Stimulated activated naive CD4-positive, alpha-beta T cell treated with Interleukin-2 at 50 U/mL for 16 hours (primary cell): ENCODE measurements at places on chromosomes 5 and 9.
A peak's percentile ranks its signal among the peaks of the same experiment; 100 is the strongest.

DNA sequence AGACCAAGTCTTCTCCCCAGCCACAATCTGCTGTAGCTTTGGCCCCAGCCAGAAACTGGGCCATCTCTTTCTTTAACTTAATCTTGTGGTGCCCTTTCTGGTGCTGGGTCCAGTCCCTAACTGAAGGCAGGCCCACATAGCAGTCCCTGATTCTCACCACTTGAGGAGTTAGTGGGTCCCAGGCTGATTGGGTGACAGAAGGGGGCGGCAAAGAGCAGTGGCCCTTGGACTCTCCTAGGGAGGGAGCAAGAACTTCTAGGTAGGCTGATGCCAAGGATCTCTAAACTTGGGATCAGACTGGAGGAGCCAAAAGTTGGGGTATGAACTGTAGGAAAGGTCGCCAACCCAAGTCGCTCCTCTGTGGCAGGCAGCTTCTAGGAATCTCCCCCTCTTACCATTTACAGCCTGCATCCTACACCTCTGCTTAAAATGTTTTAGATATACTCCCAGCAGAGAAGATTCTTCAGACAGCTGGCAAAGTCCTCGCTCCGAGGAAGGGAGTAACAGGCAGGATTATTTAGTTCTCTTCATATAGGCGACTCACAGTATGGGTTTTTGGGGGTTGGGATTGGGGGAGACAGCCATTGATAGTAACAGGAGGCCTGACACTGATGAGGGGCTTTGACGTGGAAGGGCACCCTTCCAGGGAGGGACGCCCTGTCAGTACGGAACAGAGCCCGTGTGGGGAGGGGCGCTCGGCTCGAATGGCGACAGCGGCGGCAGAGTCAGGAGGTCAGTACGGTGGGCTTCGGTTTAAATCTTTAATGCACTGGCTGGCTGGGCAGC, 2.0 kb upstream of the CCL27 start:
- peak; percentile 56 for DNase-seq

DNA sequence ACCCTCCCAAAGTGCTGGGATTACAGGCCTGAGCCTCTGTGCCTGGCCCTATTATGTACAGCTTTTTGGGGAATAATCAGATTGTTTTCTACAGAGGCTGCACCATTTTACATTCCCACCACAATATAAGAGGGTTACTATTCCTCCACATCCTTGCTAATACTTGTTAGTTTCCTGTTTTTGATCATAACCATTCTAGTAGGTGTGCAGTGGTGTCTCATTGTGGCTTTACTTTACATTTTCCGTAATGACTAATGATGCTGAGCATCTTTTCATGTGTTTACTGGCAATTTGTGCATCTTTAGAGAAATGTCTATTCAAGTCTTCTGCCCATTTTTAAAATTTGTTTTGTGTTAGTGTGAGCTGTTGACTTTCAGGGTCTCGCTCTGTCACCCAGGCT, 18.3 kb downstream of the PTPN3 start:
- no peak for DNase-seq

DNA sequence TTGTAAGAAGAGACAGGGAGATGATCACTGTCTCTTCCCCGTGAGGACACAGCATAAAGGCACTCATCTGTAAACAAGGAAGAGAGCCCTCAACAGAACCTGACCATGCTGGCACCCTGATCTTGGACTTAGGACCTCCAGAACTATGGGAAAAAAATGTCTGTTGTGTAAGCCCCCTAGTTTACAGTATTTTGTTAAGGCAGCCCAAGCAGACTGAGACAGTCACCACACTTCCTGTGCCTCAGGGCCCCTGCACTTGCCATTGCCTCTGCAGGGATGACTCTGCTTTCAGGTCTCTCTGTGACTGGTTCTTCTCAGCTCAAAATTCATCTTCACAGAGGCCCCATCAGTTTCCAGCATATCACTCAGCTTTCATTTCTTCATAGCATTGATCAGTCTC, 372.1 kb downstream of the TLE1 start:
- DNase-seq, result no peak

DNA sequence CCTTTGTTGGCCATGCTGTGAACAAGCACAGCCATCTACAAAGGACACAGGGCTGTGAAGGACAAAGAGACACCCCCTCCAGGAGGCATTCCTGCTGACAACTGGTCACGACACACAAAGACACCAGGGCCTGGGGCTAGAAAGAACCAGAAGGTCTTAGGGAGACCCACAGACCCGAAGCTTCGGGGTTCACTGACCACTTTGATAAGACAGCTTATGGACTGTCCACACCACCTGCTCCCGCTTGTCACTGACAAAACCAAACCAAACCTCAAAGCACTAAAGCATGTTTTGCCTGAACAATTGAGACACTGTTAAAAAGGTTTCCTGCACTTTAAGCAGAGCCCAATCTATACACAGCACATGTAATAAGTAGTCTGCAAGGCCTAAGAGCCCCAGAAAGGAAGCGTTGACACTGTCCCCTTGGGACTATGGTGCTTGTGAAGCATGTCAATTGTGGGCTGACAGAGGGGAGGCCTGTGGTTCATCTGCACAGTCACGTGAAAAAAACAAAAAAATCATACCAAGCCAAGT, 185.0 kb downstream of the GAPVD1 start:
- no peak for DNase-seq

GRCh38 chr5:137858223-137858916, 9.3 kb upstream of the MYOT start:
- DNase-seq, result no peak

DNA sequence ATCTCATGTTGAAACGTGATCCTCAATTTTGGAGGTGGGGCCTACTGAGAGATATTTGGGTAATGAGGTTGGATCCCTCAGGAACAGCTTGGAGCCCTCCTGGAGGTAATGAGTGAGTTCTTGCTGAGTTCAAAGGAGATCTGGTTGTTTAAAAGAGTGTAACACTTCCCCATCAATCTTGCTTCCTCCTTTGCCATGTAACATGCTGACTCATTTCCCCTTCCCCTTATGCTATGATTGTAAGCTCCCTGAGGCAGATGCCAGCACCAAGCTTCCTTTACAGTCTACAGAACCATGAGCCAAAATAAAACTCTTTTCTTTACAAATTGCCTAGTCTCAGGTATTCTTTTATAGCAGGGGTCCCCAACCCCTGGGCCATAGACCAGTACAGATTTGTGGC, 352.3 kb downstream of the SLCO4C1 start:
- DNase-seq, result no peak
